ENCODE measurements at places on chromosomes 1 and 21.

GRCh38 chr1:52672946-52673345, 25.2 kb downstream of the COA7 start:
- no peak for DNase-seq

DNA sequence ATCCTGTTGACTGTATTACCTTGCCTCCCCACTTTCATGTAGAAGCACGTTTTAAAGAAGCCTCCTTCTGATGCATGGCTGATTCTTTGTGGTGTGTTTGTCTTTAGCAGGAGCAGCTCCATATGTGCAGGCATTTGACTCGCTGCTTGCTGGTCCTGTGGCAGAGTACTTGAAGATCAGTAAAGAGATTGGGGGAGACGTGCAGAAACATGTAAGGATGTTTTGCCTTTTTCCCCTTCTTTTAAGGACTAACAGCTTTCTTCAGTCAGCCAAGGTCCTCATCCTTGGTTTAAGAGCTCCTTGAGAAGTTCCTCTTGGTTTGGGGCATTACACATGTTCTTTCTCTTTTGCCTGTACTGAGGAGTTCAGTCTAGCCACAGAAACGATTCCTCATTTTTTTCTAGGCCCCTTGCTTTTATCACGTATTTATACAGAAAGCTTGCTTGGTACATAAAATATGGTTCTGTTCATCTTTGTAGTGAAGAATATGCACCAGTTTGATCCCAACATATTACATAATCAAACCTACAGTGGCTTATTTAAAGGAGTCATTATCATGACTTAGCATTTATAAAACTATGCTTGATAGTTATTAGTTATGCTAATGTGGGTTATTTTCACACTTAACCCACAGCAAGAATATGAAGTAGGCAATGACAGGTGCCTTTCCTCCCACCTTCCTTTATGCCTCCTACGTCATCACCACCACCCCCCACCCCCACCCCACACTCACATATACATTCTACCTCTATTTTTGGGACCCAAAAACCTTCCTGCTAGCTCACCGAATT, 19.6 kb downstream of the CAP1 start:
- no peak for DNase-seq

GRCh38 chr1:219523411-219523810, 89.5 kb downstream of the ZC3H11B start:
- no peak for DNase-seq

DNA sequence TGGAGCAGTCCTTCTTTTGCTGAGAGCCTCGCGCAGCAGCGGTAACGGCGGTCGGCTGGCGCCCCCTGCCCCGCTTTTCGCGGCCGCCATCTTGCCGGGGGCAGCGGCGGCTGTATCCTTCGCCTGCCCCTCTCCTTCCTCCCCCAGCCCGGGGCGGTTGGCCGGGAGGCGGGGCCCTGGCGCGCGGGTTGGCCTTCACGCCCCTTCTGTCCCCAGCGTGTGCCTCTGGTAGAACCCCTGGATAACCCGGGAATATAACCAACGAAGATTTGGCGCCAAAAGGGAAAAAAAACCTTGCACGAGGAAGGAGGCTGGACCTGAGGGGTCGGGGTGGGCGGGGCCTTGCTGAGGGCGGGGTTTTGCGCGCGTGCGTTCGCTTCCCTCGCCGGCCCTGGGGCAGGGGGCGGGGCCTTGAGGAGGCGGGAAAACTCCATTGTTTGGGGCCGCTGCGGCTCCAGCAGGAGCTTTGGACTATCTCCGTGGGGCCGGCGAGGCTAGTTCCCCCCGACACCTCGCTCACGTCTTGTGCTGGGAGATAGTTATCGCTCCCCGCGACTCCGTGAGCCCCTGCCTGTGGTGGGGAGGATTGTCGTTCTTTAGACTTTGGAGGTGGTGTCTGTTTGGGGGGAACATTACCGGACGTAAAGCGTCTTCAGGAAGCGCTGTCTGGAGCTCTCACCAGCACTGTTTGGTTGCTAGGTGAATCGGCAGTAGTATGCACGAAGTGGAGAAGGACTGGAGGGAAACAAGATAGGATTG, 689 bp downstream of the NASP start:
- DNase-seq = peak; percentile 88

DNA sequence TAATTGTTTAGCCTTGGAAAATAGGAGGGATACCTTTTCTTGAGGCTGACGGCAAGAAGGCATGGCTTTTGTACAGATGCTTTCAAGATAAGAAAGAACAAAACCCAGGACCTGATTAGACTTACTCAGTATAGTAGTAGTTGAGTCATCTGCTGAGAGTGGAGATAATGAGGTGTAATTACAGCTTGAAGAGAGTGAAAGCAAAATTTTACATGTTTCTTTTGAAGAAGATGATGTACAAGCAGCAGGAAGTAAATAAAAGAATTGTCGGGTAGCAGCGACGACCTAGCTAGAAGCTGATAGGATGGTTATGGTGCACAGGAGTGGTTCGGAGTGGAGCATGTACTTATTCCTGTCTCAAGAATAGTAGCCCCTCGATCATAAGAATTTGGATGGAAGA, 6.6 kb downstream of the ANGPTL1 start:
- DNase-seq = peak; percentile 39

Data from fibroblast of villous mesenchyme (primary cell).